ENCODE measurements at places on chromosomes 1 and 21. TPM values are rescaled to one million over a fixed set of nuclear protein-coding genes. Genes with fewer than 3 reads are reported as not detected.

CRNN gene
- total RNA-seq = not detected

HTR6 gene
- not detected for total RNA-seq

SLC6A17 gene
- total RNA-seq = not detected

IL12RB2 gene
- total RNA-seq = 1.1 TPM

RLF gene
- 18.1 TPM for total RNA-seq

COL24A1 gene
- not detected for total RNA-seq

SLC5A9 gene
- not detected for total RNA-seq

SPATA46 gene
- total RNA-seq = not detected

OR14K1 gene
- total RNA-seq = not detected

FMO2 gene
- total RNA-seq = not detected

GUCA2B gene
- total RNA-seq = not detected

TMPRSS15 gene
- not detected for total RNA-seq

MTARC1 gene
- 2.2 TPM for total RNA-seq

BSND gene
- total RNA-seq = 0.05 TPM

ANXA9 gene
- not detected for total RNA-seq

DENND2C gene
- total RNA-seq = 0.32 TPM

SLC45A1 gene
- 0.33 TPM for total RNA-seq

S100A14 gene
- not detected for total RNA-seq

RSPO1 gene
- not detected for total RNA-seq

AGO4 gene
- 12.2 TPM for total RNA-seq

CD1C gene
- total RNA-seq = 40.8 TPM

FAM78B gene
- 0.64 TPM for total RNA-seq

ZNF648 gene
- not detected for total RNA-seq

Data from activated B cell treated with CpG ODN at 0.5 μM for 24 hours (primary cell).